Activated T-cell treated with anti-CD3 and anti-CD28 coated beads for 24 hours (primary cell): ENCODE measurements at places on chromosomes 7 and 10.
A peak's percentile ranks its signal among the peaks of the same experiment; 100 is the strongest.

- DNase-seq = peak; percentile 1
Observed at GRCh38 chr7:130070861-130071622, 708 bp downstream of the KLHDC10 start.

DNA sequence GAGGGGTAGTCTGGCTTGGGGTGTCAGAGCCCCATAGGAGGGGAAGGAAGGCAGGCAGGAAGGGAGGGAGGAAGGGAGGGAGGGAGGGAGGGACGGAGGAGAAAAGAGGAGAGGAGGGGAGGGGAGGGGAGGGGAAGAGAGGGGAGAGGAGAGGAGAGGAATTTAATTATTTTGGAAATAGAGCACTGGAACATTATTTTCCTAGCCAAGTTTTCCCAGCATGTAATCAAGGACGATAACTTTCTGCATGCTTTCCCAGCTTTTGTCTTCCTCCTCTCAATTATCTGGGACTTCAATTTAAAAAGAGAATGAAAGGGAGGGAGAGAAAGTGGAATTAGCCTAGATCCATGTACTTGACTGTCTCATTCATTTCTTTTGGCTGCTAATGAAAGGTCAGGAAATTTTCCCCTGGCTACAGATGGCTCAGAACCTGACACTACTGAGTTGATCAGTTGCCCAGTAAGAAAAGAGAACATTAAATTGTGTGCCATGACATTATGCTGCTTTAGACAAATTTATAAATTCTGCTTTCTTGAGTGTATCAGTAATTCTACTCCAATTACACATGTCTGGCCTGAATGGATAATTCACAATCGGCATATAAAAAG, 148.8 kb downstream of the LRRC4 start:
- no peak for DNase-seq

- DNase-seq = no peak
Observed at GRCh38 chr7:42192066-42192465, 44.9 kb downstream of the GLI3 start.

DNA sequence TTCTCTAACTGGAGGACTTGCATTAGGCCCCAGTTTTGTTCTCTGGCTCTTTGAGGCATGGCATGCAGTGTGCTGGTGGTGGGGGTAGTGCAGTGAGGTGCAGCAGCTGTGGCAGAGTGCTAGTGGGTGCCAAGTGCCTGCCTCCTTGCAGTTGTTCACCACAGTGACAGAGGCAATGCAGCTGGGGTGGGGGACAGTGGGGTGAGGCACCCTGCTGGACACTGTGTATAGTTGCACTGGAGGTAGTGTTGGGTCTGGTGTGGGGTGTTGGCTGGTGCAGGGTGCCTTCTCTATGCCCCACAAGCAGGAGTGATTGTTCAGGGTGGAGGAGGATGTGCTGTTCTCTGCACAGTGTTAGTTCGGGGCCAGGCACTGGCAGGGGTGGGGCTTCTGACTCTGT, 21.7 kb upstream of the KEL start:
- DNase-seq = no peak

DNA sequence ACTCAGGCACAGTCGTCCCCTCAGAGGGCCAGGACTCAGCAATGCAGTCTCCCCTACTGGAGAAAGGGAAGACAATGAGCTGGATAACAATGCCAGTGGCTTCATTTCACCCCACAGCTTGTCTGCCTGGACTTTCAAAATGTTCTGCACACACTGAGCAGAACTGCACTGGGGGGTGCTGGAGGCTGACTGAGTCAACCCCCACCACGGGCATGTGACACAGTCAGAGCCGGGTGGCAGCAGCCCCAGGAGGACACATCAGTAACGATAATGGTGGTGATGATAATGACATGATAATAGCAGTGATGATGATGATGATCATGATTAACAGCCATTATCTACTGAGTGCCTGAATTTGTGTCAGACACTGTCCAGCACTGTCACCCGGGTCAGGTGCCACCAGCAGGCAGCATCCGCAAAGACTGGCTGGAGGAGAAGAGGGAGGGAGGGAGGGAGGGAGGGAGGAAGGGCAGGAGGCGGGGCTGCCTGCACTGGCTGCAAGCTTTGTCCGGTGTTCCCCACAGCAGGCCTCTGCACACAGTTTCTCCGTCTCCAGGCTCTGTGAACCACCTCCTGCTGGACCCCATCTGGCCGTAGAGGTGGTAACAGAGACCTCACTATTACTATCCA, 67.4 kb downstream of the PLXNA4 start:
- DNase-seq = no peak

DNA sequence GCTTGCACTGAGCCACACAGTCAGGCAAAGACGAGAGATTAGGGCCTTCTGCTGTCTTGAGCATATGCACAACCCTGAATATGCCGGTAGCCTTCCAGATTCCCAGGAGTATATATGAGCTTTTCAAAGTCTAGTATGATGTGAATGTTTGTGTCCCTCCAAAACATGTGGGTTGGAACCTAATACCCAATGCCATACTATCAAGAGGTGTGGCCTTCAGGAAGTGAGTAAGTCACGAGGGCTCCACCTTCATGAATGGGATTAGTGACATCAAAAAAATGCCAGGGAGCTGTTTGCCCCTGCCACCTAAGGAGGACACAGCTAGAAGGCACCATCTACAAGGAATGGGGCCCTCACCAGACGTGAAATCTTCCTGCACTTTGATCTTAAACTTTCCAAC, 105.2 kb downstream of the CH25H start:
- DNase-seq = no peak

DNA sequence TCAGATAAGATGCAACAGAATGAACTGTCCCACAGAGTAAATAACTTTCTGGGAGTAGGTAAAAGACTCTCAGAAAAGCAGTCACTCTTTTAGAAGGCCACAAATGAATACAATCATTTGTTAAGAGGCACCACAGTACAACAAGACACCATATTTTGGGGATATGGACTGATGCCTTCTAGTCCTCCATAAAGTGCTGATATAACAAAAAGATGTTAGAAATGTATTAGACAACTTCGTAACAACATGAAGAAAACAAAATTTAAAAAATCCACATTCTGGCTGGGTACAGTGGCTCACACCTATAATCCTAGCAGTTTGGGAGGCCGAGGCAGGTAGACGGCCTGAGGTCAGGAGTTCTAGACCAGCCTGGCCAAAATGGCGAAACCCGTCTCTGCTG, 111.3 kb downstream of the HIPK2 start:
- no peak for DNase-seq

DNA sequence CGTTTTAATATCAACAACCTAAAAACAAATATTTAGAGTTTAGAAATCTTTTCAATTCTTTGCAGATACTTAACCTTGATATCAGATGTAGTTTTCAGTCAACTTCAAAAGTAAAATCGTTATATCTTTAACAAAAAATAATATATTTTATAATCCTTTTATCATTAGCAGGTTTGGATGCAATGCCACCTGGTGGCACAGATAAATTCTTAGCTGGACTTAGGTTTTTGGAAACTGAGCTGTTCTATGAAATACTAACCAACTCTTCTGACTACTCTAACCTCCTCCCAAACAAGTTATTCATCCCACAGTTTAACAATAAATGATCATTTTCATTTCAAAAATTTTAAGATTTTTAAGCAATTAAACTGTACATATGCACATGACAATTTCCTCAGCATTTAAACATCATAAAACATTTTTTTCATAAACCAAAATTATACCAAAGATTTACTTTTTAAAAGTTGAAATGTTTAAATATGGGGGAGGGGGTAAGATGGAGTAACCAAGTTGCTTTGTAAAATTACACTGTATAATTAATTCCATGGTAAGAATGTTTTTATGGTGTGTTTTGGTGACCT, 56.9 kb downstream of the HIBADH start:
- no peak for DNase-seq

DNA sequence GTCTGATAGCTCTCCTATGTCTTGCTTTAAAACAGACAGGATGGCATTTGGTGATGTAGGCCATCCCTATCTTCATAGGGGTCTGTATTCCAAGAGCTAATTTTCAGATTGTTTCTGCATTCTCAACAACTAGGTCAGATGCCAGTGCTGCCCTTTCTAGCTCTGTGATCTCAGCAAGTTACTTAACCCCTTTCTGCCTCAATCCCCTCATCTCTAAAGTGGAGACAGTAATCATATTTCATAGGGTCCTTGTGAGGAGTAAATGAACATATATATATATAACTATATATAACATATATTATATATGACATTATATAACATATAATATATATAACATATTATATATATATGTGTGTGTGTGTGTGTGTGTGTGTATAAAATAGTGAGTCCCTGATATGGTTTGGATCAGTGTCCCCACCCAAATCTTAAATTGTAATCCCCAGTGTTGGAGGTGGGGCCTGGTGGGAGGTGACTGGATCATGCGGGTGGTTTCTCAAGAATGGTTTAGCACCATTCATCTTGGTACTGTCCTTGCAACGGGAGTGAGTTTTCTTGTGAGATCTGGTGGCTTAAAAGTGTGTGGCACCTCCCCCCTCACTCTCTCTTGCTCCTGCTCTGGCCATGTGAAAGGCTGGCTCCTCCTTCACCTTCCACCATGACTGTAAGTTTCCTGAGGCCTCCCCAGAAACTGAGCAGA, 45.2 kb downstream of the HIPK2 start:
- DNase-seq = no peak

GRCh38 chr10:109982123-109982522, 25.7 kb upstream of the ADD3 start:
- no peak for DNase-seq

GRCh38 chr7:145016068-145016467, 180.2 kb upstream of the TPK1 start:
- DNase-seq = no peak

DNA sequence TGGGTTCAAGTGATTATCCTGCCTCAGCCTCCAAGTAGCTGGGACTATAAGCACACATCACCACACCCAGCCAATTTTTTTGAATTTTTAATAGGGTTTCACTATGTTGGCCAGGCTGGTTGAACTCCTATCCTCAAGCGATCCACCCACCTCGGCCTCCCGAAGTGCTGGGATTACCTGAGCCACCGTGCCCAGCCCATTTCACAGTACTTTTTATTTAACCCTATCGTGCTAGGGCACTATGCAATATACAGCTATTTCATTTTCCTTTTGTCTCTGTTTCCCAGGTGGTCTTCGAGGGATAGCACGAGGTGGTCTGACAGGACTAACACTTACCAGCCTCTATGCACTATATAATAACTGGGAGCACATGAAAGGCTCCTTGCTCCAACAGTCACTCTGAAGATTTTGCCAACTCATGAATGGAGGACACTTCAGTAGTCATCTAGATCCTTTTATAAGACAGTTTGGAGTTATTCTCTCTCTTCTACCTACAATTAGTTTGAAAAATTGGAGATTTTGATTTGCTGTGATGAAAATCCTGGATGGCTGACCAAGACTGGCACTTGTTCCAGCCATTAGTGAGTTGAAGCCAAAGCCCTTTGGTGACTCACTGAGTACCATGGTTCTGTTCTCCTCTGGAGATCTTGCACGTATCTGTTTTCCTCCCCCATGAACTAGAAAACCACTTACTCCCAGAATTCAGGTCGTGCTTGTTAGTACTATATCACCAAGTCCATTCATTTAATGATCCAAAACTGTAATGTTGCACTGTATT, 27.3 kb downstream of the NCOA4 start:
- no peak for DNase-seq

GRCh38 chr10:6692103-6692502, 112.0 kb upstream of the PRKCQ start:
- DNase-seq = no peak

- no peak for DNase-seq
Observed at GRCh38 chr10:33382921-33383713, 48.6 kb upstream of the NRP1 start.

DNA sequence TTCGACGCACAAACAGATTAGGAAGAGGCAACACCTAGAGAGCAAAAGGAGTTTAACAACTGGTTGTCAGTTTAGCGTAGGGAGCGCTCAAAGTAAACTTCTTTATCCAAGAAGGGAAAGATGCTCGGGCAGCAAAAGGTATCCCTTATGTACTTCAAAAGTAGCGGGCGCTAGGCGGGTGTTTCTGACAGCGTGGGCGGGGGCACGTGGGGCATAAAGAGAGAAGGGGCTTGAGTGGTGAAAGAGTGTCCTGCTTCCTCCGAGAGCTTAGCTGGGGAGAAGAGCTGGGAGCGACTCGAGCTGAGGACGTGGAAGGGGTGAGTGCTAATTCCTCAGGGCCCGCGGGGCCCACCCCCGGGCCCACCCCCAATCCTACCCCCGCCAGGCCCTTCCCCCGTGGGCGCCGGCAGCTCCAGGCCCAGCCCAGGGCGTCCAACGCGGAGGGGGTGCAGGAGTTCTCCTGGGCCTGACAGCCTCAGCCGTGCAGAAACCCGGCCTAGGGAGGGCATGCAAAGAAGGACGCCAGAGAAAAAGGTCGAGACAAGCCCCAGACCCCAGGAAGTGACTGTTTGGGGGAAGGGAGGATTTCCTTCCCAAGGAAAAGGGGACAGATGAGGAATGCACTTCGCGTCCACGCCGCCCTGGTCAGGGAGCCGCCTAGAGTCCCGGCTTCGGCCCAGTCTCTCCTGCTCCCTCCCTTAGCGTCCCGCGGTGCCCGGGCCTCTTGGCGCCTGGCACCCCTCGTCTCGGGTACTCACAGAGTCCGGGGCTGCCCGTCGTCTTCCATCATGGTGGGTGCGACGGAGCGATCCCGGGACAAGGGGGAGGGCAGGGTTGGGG, 868 bp downstream of the TIAL1 start:
- DNase-seq = peak; percentile 62

DNA sequence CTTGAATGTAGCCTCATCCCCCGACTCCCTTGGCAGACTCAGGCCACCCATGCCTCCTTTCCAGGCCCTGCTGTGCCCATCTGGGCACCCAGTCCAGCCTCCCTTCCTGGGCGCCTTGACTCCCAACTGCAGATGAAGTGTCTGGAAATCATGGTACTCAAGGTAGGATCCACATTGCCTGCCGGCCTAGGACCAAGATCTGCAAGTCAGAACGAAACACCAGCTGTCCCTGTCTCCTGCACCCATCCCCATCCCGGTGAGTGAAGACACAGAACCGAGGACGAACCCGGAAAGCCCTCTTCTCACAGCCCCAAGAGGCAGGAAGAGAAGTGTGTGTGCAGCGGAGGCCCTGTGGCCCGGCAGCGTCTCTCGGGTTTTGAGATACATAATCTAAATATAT, 205.1 kb downstream of the EMX2 start:
- DNase-seq = no peak

- DNase-seq = no peak
Observed at GRCh38 chr7:14340393-14341074, 351.1 kb upstream of the ETV1 start.

GRCh38 chr7:139630643-139631519, 107.4 kb downstream of the CLEC2L start:
- no peak for DNase-seq
